ENCODE measurements at places on chromosomes 16 and 17.
A peak's percentile ranks its signal among the peaks of the same experiment; 100 is the strongest.

DNA sequence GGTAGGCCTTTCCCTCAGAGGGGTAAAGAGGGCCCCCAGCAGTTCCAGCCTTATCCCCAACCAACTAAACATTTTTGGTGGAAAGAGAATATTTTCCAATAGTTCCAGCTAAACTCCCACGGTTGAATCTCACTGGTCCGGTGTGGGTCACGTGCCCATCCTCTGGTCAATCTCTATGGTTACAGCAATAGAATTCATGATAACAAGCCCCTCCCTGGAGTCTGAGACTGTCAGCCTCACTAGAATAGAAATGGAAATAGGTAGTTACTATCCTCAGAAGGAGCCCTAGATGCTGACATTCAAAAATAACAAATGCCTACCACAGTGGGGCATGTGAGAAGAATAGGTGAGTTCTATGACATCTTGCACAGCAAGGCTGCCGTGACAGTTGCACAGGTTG lies 37.5 kb upstream of the LITAF start:
- DNase-seq, result no peak

DNA sequence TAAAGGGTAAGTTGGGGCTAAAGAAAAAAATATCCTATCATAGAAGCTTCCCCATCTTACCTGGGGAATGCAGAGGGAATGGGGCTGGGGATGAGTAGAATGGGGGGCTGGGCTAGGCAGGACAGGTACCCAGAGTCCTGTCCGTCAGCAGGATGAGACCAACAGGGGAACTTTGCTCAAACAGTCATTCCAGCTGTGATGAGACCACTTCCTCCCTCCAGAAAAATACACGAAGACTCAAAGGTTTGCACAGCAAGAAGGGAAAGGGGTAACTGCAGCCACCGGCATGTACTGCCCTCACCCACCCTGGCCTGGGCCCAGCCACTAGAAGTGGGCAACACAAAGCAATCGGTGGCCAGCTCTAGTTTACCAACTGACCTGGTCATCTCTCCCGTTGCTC lies 20.7 kb upstream of the SLC35B1 start:
- DNase-seq, result no peak

DNA sequence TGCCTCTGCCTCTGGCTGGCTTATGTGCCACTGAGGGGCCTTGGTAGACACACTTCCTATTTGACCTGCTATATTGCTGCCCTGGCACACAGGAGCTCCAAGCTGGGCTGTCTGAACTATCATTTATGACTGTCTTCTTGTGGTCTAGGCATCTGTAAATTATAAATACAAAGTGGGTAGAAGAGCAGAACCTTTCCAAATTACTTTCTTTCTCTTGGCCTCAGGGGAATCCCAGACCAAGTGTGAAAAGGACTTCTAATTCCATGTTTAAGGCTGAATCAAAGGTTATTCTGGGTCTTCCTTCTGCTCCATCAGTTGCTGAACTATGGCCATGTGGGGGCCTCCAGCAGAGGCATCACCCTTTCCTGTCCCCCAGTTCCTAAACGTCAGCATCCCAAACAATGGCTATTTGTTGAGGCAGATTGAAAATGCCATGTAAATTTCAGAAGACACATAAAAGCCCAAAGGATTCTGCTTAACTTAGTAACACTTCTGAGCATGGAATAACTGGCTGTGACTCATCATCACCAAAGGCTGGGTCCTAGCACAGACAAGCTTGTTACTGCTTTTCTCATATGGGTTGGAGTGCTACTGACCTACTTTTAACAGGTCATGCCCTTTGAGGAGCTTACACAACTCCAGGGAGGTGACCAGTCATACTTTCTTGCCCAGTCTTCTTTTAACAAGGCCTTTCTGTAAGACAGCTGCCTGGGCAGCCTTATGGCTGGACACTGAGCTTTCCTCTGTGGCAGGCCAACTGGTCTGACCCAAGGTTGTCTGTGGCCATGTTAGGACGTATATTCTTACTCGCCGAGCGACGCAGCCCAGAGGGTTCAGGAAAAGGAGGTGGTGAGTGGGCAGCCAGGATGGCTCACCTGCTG lies 154.8 kb downstream of the VPS53 start:
- peak; percentile 76 for DNase-seq

DNA sequence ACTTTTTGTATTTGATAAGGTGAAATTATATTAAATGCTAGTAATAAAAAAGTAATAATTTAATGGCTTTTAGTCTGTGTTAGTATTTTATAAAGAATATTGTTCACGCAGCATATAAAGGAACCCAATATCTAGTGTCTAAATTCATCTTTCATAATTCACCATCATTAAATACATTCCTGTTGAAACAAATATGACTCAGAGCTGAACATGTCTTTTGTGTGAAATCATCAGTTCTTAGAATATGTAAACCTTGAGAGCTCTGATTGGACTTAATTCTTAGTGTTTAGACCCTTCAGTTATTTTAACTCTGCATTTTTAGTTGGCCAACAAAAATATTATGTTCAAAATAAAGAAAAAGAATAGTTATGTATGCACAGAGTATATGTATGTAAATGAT lies 71.8 kb downstream of the ABHD15 start:
- DNase-seq, result peak; percentile 24

DNA sequence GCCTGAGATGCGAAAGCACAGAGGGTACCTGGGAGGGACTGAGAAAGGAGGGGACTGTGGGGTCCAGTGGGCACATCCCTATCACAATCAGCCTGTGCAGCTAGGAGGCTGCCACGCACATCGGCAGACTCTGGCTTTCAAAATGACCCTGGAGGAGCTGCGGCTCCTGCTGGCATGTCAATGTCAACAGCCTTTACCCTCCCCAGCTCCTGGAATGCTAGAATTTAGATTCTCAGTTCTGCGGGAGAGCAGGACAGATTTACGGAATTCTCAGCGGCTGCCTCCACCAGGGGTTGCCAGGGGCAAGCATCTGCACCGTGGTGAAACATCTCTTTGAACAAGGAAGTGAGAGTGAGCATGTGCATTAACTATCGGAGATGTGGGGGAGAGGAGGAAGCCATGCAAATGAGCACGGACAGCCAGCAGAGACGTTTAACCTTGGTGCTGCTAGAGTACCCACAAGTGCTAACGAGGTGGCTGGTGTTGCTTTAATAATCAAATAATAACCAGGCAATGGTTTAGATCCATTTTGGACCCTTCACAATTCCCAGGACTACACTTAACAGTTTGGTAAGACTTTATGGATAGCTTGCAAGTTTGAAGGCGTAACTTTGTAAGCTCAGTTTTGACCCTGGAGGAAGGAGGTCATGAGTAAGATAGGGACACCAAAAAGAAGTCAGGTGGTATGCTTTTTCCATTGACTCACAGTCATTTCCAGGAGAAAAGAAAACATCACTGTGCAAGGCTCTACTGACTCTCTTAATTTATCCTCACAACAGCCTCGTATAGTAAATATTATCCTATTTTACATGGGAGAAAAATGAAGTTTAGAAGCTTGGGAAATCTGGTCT lies 54.1 kb downstream of the XYLT1 start:
- DNase-seq, result peak; percentile 9

GRCh38 chr17:34637041-34637547 lies 57.7 kb downstream of the TMEM132E start:
- no peak for DNase-seq

- DNase-seq, result no peak
Observed at GRCh38 chr16:84182104-84182503, 4.8 kb downstream of the TAF1C start.

- DNase-seq, result no peak
Observed at GRCh38 chr17:306116-306515, 46.5 kb downstream of the RPH3AL start.

- no peak for DNase-seq
Observed at GRCh38 chr16:54347961-54348360, 61.4 kb upstream of the IRX3 start.

GRCh38 chr17:7404737-7405349 lies 946 bp upstream of the TMEM256 start:
- peak; percentile 20 for DNase-seq
